Stimulated activated CD8-positive, alpha-beta memory T cell treated with anti-CD3 and anti-CD28 coated beads, Interleukin-7, amount 100 ng/mL, for 1 hour (primary cell): ENCODE measurements at places on chromosomes 5 and 9.

DNA sequence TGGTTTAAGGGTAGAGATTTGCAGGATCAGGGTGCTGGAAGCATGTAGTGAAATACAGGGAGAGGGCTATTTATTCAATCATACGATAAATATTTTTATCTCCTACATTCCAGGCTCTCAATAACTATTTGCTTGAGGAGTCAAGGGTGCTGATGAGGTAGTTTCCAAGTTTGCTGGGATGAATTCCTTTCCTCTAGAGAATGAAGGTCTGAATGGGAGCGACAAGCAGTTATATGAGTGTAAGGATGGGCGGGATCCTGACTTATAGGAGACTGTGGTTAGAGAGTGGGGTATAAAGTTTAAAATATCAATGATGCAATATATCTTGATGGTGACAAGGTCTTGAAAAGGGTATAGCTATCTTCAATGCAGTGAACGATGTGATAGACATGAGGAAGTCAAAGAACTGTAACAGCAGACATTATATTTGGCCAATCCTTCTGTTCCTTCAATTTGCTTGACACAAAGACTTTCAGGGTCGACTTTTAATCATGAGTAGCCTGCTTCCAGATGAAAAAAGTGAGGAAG lies 201.1 kb upstream of the HAPLN1 start:
- no peak for DNase-seq

- no peak for DNase-seq
Measured at GRCh38 chr5:66417781-66418180, 178.4 kb upstream of the MAST4 start.

GRCh38 chr9:137619240-137620047 lies 639 bp downstream of the EHMT1 start:
- no peak for DNase-seq

GRCh38 chr9:137461663-137462395 lies 2.7 kb upstream of the NSMF start:
- peak; percentile 58 for DNase-seq

DNA sequence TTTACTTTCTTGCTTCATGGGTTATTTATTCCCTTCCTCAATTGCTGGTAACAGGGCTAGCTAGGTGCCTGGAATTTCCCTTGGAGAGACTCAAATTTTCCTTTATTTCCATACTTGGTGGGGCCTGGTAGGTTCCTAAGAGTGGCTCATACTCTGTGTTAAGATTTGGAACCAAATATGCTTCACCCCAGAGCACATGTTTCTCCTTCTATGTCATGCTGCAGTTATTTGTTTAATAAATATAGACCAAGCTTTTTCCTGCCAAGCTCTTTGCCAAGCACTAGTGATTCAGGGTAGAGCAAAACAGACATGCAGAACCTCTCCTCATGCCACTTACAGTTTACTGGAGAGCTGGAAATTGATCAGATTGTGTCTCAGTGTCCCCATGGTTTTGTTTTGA lies 290.3 kb upstream of the SGCD start:
- no peak for DNase-seq

GRCh38 chr5:3793162-3793561 lies 197.5 kb downstream of the IRX1 start:
- DNase-seq = no peak

DNA sequence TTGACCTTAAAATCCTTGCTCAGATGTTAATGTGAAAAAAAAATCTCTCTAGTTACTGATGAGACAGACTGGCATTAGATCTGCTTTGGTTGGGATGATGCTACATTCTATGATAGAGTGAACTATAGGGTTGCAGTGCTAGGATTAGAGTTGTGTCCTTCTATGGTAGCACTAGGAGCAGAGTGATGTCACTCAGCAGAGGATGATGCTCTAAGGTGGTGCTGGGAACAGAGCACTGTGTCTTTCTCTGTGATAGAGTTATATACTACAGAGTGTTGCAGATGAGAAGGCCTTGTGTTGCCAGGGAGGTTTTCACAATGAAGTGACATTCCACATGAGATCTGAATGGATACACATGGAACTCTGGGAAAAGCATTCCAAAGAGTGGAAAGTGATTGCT lies 462.3 kb downstream of the CDH12 start:
- DNase-seq = no peak

DNA sequence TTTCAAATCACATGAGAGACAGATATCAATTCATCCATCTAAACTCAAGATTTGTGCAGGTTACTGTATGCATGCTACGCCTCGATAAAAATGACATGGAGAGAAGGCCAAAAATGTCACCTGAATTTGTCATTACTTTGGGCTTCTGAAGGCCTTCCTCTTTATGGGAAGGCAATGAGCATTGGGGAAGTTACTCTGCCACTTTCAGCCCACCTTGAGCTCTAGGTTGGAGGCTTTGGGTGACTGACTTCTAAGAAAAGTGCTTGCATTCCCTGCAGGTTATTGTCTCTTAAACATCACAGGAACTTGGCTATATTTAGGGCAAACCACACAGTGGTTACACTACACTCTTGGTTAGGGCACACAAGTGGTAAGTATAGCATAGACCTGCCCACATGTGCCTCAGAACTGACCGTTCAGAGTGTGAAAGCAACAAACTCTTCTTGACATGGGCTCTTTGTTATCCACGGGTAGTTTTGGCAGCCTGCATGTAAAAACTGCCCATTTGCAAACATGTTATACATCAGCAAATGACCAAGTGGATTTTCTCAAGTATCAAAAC lies 169.5 kb downstream of the ZNF608 start:
- no peak for DNase-seq
